ENCODE measurements at places on chromosomes 2 and 18. TPM values are rescaled to one million over a fixed set of nuclear protein-coding genes. Genes with fewer than 3 reads are reported as not detected.
A peak's percentile ranks its signal among the peaks of the same experiment; 100 is the strongest.

ANKRD30B gene
- total RNA-seq = not detected

METTL5 gene
- total RNA-seq = 74.8 TPM

POMC gene
- total RNA-seq = 12.3 TPM

SLC11A1 gene
- total RNA-seq = not detected

CAPN14 gene
- total RNA-seq = 0.54 TPM

LYPD6B gene
- total RNA-seq = 1.7 TPM

ERMN gene
- 0.35 TPM for total RNA-seq

GRCh38 chr2:176818617-176819016, 394.0 kb upstream of the HNRNPA3 start:
- H3K36me3 ChIP-seq = no peaks in the 10 kb centered on the region
- 0 out of 2 replicates have a peak overlapping the region, but pooled peaks have one; percentile 3 for H3K4me3 ChIP-seq
- 0 out of 2 replicates have a peak overlapping the region, but pooled peaks have one; percentile 48 for H3K27ac ChIP-seq
- no peaks in the 10 kb centered on the region for H3K27me3 ChIP-seq

- H3K27ac ChIP-seq = no peak overlapping the region
- H3K27me3 ChIP-seq = no peaks in the 10 kb centered on the region
- DNase-seq = no peak
- H3K4me1 ChIP-seq = no peaks in the 10 kb centered on the region
- H3K36me3 ChIP-seq = no peaks in the 10 kb centered on the region
Observed at GRCh38 chr2:236613612-236614011, 44.0 kb downstream of the ACKR3 start.

- H3K36me3 ChIP-seq = 0 out of 2 replicates have a peak, but pooled peaks cover 2% of the 10 kb centered on the region
- H3K27ac ChIP-seq = peak overlapping the region; percentile 12
- DNase-seq = peak; percentile 43
- no peaks in the 10 kb centered on the region for H3K27me3 ChIP-seq
Observed at GRCh38 chr18:58581265-58581664, 47.6 kb downstream of the ALPK2 start.

DNA sequence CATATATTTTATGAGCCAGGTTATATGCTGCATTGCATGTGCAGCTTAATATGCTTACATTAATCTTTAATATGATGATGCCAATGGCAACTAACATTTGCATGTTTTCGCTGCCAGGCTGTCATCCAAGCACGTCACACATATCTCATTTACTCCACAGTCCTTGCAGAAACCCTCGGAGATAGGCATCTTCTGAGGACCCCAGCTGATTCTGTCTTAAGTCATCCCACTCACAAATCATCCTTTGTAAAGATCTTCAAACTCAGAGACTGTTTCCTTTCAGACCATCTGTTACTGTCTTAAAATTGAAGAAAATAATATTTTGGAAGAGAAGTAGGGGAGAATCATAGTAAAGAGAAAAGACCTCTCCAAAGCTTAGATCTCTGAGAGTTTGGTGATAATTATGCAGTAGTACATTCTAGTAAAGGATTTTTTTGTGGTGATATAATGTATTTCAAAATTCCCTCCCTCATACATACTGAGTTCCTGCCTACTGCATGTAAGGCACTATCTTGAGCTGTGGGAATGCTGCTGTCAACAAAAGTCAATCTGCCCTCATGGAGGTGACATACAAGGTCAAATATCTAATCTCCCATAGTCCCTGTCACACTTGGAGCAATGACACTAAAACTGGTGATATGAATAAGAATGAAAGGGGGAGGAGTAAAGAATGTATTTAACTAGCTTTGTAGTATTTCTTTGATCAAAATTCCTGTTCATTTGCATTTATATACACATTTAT, 11.0 kb downstream of the ITGA4 start:
- H3K27me3 ChIP-seq = no peaks in the 10 kb centered on the region
- DNase-seq = no peak
- no peaks in the 10 kb centered on the region for H3K36me3 ChIP-seq
- no peak overlapping the region for H3K27ac ChIP-seq

DNA sequence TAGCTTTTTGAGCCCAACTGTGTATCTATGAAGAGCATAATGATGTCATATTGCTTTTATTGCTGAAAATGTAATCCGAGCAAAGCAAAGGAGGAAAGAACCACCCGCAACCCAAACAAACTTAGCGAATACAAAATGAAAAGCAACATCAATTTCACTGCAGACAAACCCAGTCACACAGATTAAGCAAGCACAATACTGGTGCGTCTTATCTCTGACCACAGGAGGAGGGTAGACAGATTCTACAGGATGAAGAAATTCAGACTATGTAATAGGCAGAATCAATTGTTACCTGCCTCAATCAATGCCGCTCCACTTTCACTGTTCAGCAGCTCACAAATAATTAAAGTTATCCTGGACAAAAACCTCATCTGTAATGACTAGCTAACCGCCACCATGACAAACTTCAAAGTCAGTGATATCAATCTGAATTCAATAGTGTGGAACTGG, 115.5 kb upstream of the SP3 start:
- no peak for DNase-seq
- peaks cover 18% of the 10 kb centered on the region for H3K4me1 ChIP-seq
- H3K36me3 ChIP-seq = no peaks in the 10 kb centered on the region
- H3K27me3 ChIP-seq = no peaks in the 10 kb centered on the region
- no peak overlapping the region for H3K27ac ChIP-seq

DNA sequence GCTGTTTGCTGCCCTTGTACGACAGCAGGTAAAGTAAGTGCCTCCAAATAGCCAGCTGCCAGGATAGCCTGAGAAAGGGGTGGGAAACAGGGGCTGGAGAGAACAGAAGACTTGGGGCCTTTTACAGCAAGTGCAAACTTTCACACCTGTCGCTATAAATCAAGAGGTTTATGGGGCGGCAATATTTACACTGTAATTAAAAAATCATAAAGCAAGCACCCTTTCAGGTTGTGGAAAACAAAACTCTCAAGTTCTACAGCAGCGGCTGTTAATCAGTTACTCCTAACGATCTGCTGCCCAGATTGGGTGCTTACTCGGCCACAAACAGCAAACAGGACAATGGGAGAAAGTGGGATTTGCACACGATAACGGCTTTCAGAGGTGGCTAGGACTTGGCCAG, 359.5 kb upstream of the ETAA1 start:
- DNase-seq = no peak
- H3K4me3 ChIP-seq = no peak overlapping the region
- H3K36me3 ChIP-seq = no peaks in the 10 kb centered on the region
- H3K27ac ChIP-seq = no peak overlapping the region

- DNase-seq = peak; percentile 64
- no peaks in the 10 kb centered on the region for H3K36me3 ChIP-seq
- H3K27ac ChIP-seq = no peak overlapping the region
- no peak overlapping the region for H3K4me3 ChIP-seq
- no peaks in the 10 kb centered on the region for H3K27me3 ChIP-seq
Observed at GRCh38 chr2:157777427-157777826, 98.7 kb downstream of the ACVR1 start.

DNA sequence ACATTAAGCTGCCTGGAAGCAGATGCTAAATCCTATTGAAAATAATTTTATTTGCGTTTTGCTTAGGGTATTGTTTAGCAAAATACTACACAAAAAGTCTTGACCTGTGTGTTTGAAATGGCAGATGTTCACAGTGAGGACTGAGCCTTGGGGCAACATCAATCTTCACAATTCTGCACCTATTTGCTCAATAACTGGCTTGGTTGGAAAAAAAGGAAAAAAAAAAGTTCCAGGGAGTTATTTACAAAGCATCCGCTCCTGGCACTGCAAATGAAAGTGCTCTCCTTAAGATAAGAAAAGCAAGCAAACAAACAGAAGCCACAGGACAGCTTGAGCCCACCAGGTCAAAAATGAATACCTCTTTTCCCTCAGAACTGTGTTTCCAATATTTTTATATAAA, 77.7 kb downstream of the MAP2 start:
- peaks cover 9% of the 10 kb centered on the region for H3K4me1 ChIP-seq
- H3K36me3 ChIP-seq = no peaks in the 10 kb centered on the region
- DNase-seq = no peak
- H3K27me3 ChIP-seq = no peaks in the 10 kb centered on the region

GRCh38 chr2:124080281-124081153, 55.4 kb downstream of the CNTNAP5 start:
- H3K27ac ChIP-seq = no peak overlapping the region
- DNase-seq = no peak
- no peak overlapping the region for H3K4me3 ChIP-seq
- no peaks in the 10 kb centered on the region for H3K4me1 ChIP-seq
- H3K27me3 ChIP-seq = no peaks in the 10 kb centered on the region

DNA sequence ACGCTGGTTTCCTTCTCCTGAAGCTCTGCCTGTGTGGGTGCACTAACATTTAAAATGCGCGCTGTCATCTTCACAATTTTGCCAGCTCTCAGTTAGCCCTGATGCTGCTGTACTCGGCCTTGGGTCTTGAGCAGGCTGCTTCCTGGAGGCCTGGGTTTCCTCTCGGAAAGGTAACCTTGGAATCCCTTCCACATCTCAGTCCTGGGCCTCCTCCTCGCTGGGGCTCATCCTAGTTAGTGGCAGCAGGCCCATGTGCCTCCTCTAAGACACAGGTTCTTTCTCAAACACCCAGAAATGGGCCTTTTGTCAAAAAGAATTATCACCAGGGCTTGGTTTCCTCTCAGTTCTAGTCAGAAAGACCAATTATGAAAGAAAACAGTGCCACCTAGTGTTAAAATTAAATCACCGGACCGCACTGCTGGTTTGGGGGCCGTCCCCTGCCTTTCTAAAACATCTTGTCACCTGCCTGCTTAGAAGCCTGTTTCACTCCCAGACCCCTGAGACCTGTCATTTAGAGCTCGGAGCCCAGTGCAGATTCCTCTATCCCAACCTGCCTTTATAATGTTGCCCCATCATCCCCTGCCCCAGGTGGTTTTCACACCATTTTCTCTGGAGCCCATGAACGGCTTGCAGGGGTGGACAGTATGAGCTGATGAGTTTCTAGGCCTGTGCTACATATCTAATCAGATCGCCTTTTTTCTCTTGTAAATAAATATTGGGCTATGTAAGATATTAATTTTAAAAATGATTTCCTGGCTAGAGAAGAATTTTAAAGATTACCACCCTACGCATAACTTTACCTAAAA, 42.4 kb downstream of the HK2 start:
- no peak overlapping the region for H3K27ac ChIP-seq
- H3K36me3 ChIP-seq = peaks cover 46% of the 10 kb centered on the region
- no peak overlapping the region for H3K4me3 ChIP-seq
- no peaks in the 10 kb centered on the region for H3K27me3 ChIP-seq
- peak; percentile 84 for DNase-seq

- H3K27ac ChIP-seq = no peak overlapping the region
- no peaks in the 10 kb centered on the region for H3K27me3 ChIP-seq
- H3K4me1 ChIP-seq = peaks cover 14% of the 10 kb centered on the region
Observed at GRCh38 chr18:48619016-48619415, 80.2 kb downstream of the CTIF start.

GRCh38 chr2:64448041-64448426, 5.9 kb upstream of the LGALSL start:
- H3K4me1 ChIP-seq = peaks cover 42% of the 10 kb centered on the region
- H3K36me3 ChIP-seq = no peaks in the 10 kb centered on the region
- H3K27ac ChIP-seq = no peak overlapping the region
- DNase-seq = no peak
- H3K4me3 ChIP-seq = no peak overlapping the region

- no peaks in the 10 kb centered on the region for H3K4me1 ChIP-seq
- no peaks in the 10 kb centered on the region for H3K36me3 ChIP-seq
- no peaks in the 10 kb centered on the region for H3K27me3 ChIP-seq
Observed at GRCh38 chr2:96574364-96574763, 37.8 kb downstream of the ARID5A start.

- no peak for DNase-seq
- no peak overlapping the region for H3K27ac ChIP-seq
- peaks cover 12% of the 10 kb centered on the region for H3K4me1 ChIP-seq
- H3K27me3 ChIP-seq = no peaks in the 10 kb centered on the region
- no peak overlapping the region for H3K4me3 ChIP-seq
Observed at GRCh38 chr2:159963700-159964099, 98.7 kb downstream of the PLA2R1 start.

DNA sequence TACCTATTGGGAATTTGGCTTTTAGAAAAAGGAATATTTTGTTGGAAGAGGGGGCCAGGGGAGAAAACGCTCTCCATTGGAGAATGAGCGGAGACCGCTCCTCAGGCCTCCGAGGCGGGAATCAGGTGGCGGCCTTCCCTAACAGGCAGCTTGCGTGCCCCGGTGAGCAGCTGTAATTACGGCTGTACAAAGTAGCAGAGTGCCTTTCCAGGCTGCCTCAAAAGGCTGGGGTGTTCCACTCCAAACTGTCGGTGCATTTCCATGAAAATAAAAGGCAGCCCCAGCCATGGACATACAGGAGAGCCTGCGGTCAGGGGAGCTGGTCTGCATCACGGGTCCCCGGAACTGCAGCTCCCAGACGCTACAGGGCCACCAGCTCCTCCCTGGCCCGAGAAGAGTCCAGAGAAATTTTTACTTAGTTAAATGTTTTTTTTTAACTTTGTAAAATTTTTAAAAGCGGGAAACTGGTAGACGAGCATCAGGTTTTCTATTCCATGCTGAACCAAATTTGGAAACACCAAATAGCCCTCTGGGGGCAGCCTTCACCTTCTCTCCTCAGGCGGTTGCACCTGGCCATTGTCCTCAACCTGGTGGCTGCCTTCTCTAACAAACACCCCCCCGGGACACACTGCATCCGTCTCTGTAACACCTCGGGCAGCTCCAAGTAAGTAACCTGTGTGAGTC, 209.3 kb upstream of the SALL3 start:
- H3K4me3 ChIP-seq = no peak overlapping the region
- no peaks in the 10 kb centered on the region for H3K27me3 ChIP-seq
- H3K27ac ChIP-seq = no peak overlapping the region
- DNase-seq = peak; percentile 25
- no peaks in the 10 kb centered on the region for H3K4me1 ChIP-seq

GRCh38 chr2:72094701-72095100, 53.0 kb downstream of the CYP26B1 start:
- H3K4me3 ChIP-seq = no peak overlapping the region
- H3K4me1 ChIP-seq = no peaks in the 10 kb centered on the region
- no peaks in the 10 kb centered on the region for H3K36me3 ChIP-seq
- no peak overlapping the region for H3K27ac ChIP-seq
- no peak for DNase-seq
- H3K27me3 ChIP-seq = no peaks in the 10 kb centered on the region

DNA sequence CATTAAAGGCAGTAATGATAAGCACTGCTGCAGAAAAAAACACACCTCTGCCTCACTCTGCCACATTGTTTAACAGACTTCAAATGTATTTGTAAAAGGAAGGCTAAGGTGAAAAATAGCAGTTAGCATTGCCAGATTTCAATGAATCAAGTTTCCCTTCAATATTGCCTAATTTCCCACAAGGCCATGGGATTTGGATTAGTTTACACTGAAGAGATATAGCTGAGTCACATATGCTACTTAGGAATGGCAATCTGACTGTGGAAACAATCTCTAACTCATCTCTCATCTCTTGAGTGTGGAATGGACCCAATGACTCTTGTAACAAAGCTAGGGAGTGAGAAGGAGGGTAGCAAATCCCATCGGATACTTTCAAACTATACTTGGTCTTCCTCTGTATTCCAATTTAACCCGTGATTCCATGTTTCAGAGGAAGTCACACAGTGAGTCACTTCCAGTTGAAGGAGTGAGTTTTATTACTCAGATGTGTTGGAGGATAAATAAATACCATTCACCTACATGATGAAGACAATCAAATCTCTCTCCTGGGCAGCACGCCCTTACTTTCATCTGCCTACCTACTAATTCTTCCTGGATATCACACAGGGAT, 5.1 kb downstream of the B4GALT6 start:
- no peak for DNase-seq
- H3K4me3 ChIP-seq = no peak overlapping the region
- peaks cover 77% of the 10 kb centered on the region for H3K4me1 ChIP-seq
- no peaks in the 10 kb centered on the region for H3K27me3 ChIP-seq
